ENCODE measurements at places on chromosomes 1 and 21.

DNA sequence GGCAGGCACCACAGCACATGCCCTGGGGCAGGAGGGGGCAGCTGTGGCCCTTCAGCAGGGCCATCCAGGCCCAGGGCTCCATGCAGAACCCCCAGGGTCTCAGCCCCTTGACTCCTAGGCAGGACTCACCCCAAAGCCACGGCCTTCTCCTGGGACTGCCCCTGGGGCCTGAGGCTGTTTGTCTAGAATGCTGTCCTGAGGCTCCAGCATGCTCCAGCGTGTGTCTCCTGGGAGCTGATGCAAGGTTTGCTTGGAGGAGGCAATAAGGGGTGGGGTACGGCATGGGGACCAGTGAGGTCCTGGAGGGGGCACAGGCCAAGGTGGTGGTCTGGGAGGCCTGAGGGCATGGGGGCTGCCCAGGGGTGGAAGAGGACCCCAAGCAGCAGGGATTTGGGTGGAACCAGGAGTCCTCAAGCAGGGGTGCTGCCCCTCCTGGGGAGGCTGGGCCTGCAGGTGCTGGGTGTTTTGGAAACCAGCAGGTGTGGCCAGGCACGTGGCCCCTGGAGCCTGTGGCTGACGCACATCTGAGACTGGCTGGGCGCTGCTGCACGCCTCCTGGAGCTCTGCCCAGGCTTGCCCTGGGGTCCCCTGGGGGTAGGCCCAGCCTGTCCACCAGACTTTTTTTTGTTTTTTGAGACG, 7.8 kb upstream of the CALML6 start:
- no peak for DNase-seq

DNA sequence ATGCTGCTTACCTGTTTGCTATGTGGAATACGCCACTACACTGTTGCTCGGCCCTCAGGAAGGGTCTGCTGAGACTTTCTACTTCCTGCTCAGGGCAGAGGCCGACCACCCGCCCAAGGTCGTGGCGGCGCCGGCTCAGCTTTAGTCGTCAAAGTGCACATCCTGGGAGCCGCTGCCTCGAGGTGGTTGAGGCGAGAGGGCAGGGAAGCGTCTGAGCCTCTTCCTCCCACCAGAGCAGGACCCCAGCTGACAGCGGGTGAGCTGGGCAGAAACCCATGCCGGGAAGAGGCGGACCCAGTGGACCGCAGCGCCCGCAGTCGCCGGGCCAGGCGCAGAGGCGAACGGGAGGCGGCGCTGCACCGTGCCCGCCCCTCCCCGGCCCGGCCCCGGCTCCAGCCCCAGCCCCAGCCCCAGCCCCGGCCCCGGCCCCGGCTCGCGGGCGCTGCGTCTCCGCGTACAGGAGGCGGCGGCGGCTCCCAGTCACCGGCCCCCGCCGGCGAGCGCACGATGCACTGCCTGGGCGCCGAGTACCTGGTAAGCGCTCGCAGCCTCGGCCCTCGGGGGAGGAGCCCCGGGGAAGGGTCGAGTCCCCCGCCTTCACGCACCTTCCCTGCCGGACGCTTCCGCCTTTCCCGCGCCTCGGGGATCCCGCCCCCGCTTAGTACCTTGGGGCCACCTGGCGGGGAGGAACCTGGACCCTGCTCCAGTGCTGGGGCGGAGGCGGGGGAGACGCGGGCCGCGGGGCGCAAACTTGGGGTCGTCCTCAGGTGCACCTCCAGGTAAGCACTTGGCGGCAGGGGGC, at the start of gene SLC44A3:
Gene SLC44A3 (plus strand): TSS at position 413 of the 802 bp plus-strand sequence. CDS start 95 bp downstream, at position 508.
- no peak for DNase-seq

- no peak for DNase-seq
Measured at GRCh38 chr1:93960641-93961147, 51.5 kb upstream of the GCLM start.

DNA sequence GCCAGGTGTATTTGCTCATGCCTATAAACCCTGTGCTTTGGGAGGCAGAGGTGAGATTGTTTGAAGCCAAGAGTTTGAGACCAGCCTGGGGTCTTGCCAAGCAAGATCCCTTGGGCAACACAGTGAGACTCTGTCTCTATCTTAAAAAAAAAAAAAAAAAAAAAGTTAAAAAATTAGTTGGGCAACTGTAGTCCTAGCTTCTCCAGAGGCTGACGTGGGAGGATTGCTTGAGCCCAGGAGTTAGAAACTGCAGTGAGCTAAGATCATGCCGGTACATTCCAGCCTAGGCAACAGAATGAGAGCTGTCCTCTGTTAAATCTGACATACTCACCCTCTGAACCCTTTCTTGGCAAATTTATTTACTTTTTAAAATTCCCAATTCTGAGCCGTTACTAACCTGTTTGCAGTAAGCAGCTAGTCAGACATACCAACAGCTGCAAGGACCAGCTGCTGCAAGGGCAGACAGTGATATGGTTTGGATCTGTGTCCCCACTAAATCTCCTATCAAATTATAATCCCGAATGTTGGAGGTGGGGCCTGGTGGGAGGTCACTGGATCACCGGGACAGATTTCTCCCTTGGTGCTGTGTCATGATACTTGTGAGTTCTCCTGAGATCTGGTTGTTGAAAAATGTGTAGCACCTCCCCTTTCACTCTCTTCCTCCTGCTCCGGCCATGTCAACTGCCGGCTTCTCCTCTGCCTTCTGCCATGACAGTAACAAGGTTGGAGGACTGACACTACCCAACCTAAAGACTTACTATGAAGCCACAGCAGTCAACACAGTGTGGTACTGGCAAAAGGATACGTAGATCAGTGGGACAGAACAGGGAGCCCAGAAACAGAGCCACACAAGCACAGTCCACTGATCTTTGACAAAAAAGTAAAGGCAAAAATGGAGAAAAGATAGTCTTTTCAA, 10.6 kb downstream of the PARP1 start:
- no peak for DNase-seq

- DNase-seq: no peak
Measured at GRCh38 chr1:110113551-110113950, 1.3 kb downstream of the UBL4B start.

DNA sequence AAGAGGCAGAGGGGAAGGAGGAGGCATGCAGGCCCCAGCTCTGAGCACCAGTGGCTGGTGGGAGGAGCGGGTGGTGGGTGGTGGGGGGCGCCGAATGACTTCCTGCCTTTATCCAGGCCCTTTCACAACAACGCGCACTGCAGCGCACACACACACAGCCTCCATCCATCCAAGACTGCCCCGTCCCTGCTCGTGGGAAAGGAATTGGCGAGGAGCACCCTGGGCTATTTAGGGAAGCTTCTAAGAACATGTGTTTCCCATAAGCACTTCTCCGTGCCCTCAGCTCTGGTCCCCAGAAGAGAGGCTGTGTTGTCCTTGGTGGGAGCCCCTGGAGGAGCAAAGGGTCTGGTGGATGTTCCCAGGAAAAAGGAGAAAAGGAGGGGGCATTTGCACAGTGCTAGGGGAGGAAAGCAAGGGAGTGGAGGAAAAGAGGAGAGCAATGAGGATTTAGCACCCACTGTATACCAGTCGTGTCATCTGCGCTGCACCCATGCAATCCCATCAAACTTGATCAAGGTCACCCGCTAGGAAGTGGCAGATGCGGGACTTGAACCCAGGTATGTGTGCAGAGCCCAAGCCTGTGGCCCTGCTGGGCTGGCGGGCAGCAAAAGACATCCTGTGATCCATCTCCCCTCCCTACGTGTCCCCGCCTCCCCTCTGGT, 28.1 kb downstream of the EPHA2 start:
- DNase-seq: no peak

DNA sequence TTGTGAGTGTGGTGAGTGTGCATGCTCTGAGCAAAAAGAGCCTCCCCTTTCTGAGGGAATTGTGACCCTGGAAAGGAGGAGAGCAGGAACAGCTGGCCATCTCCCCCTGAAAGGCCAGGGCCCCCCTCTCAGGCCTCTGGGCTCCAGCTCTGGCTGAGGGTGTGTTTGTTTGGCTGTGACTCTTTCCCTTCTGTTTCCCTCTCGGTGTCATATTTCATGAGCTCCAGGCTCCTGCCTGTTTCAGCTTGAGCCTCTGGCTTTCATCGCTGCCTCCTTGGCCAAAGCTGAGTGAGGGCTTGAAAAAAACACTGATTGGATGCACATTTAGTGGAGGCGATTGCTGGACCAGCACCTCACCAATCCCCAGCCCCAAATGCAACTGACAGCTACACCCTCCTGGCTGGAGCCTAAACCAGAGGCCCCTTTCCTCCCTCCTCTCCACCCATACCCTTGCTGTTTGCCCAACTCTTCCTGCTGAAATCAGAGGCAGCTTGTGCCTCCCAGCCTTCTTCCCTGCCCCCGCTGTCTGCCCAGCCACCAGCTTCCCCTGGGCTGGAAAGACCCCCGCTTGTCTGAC, 64.1 kb downstream of the DDR2 start:
- DNase-seq: no peak

GRCh38 chr1:58710190-58711085, 10.6 kb upstream of the MYSM1 start:
- no peak for DNase-seq

DNA sequence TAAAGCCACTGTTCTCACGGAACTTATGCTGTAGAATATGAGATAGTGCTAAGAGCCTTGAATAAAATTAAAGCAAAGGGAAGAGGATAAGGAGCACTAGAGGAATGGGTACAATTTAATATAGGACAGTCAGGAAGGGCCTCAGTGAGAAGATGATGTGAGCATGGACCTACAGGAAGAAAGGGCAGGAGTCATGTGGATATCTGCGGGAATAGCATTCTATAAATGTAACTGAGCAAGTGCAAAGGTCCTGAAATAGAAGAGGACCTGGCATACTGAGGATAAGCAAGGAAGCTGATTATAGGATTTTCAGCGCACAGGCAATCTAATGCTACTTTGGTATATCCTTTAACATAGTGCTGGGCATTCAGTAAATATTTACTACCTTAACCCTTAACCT, 12.6 kb upstream of the BCAS2 start:
- no peak for DNase-seq

- no peak for DNase-seq
Measured at GRCh38 chr1:42876009-42876408, 29.6 kb downstream of the ZNF691 start.

DNA sequence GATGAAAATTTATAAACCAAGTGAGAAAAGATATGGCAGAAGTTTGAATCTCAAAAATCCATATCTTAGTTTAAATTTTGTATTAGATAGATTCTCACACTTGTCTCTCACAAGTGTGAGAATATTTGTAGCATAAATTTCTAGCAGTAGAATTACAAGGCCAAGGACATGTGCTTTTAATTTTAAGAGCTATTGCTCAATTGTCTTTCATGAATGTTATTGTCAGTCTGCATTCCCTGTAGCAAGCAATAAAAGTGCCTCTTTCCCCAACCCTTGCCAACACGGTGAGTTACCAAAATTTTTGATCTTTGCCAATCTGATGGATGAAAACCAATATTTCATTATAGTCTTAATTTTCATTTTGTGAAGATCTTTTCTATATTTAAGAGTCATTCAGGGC, 64.0 kb downstream of the CTH start:
- no peak for DNase-seq

Data from stimulated activated naive CD4-positive, alpha-beta T cell (primary cell).